ENCODE measurements at places on chromosomes 7 and 10.

DNA sequence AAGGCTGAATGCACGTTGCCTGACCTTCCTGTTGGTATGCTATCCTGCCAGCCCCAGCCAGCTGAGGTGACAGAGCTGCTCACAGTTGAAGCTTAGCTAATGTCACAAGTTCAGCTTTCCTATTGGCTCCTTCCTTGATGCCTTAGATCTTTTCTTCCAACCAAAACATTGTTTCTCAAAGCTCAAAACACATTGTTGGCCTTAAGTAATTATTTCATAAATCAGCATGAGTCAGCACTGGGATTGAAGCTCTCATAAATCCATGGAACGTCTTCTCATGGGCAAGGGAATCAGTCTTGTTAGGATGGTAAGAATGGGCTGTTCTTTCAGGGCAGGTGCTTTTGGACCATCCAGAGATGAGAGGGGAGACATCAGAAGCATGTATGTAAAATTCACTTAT is 128.1 kb upstream of the SAMD8 start:
- DNase-seq: no peak

- no peak for DNase-seq
Measured at GRCh38 chr10:21403256-21404015, 122.0 kb downstream of the SKIDA1 start.

GRCh38 chr10:100554902-100555301 is 19.2 kb downstream of the HIF1AN start:
- no peak for DNase-seq

DNA sequence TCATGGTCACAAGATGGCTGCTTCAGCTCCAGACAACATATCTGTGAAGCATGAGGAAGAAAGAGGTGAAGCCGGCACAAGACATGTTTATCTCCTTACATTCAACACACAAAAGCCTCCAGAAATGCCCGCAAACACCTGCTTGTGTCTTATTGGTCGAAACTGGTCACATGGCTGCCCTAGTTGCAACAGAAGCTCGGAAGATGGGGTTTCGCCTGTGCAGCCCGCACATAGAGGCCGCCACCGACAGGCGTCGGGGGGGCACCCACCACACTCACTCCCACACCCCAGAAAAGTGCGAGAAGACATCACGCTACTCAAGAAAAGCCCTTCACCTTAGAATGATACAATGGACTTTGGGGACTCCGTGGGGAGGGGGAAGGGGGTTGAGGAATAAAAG is 63.0 kb upstream of the MGMT start:
- no peak for DNase-seq

- no peak for DNase-seq
Measured at GRCh38 chr10:103507235-103508191, 14.0 kb downstream of the NEURL1 start.

DNA sequence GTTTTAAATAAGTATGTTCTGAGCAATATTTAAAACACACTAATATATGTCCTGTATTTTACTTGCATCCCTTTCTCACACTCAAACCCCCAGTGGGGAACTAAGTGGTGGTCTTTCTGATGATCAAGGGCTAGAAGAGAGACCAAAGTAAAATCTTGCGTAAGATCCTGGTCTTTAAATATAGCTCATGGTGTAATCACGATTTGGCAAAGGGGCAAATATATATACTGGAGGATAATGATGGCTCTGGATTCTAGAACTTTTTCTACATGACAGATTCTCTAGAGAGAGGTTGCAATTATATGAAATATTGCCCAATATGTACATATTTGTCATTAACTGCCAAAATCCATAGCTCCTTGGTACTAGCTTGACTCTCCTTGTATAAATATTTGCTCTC is 438.3 kb downstream of the NXPH1 start:
- DNase-seq: no peak

- no peak for DNase-seq
Measured at GRCh38 chr10:3783682-3784432, 1.2 kb downstream of the KLF6 start.

- DNase-seq: no peak
Measured at GRCh38 chr10:78688901-78689583, 379.7 kb upstream of the ZMIZ1 start.

- DNase-seq: no peak
Measured at GRCh38 chr10:125166658-125167057, 6.3 kb upstream of the CTBP2 start.

DNA sequence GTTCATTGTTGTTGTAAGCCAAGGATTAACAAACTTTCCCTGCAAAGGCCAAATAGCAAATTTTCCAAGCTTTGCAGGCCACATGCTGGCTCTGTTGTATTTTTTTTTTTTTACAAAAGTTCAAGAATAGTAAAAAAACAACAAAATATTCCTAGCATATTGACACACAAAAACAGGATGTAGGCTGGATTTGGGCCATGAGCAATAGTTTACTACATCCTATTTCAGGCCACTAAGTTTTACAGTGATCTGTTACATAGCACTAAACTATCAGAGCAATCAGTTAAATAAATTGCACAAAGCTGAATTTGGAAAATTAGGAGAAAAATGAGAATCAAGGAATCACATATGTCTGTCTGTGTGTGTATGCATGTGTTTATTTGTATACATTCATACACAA is 491.8 kb upstream of the GHITM start:
- no peak for DNase-seq

DNA sequence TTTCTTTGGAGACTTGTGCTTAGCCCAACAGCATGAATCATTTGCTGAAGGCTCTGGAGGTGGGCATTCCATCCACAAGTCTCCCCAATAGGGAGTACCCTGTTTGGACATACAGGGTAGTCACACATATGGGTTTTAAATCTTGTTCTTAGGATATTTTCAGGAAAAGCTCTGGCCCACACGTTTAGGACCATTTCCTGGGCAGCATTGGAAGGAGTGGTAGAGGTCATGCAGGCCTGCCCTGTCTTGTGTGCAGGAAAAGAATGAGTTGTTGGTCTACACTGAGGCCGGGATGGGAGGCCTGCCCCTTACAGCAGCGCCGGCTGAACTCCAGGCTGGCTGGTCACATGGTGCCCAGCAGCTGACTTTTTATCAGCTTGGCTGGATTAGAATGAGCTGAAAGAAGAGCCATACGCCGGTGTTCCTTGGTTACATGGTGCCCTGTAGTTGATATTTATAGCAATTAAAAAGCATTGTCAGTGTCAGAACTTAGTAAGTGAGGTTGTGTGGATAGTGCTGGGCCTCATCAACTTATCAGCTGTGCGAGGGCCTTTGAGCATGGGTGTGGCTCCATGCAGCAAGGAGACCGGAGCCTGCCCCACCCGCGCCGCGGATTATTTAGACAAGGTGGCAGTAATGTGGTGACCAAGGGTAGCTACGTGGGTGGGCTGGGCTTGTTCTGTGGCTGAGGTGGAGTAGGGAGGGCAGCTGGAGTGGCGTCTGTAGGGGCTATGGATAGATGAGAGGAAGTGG is 28.6 kb downstream of the OGDH start:
- DNase-seq: no peak

GRCh38 chr10:122286867-122287266 is 15.8 kb downstream of the BTBD16 start:
- DNase-seq: no peak

GRCh38 chr10:102580230-102580629 is 64.0 kb upstream of the TRIM8 start:
- DNase-seq: no peak

- no peak for DNase-seq
Measured at GRCh38 chr10:51615764-51616298, 83.6 kb downstream of the CSTF2T start.

Measured in stimulated activated CD8-positive, alpha-beta memory T cell treated with anti-CD3 and anti-CD28 coated beads, Interleukin-7, amount 100 ng/mL, for 1 hour (primary cell).